ENCODE measurements at places on chromosomes 5 and 9.

DNA sequence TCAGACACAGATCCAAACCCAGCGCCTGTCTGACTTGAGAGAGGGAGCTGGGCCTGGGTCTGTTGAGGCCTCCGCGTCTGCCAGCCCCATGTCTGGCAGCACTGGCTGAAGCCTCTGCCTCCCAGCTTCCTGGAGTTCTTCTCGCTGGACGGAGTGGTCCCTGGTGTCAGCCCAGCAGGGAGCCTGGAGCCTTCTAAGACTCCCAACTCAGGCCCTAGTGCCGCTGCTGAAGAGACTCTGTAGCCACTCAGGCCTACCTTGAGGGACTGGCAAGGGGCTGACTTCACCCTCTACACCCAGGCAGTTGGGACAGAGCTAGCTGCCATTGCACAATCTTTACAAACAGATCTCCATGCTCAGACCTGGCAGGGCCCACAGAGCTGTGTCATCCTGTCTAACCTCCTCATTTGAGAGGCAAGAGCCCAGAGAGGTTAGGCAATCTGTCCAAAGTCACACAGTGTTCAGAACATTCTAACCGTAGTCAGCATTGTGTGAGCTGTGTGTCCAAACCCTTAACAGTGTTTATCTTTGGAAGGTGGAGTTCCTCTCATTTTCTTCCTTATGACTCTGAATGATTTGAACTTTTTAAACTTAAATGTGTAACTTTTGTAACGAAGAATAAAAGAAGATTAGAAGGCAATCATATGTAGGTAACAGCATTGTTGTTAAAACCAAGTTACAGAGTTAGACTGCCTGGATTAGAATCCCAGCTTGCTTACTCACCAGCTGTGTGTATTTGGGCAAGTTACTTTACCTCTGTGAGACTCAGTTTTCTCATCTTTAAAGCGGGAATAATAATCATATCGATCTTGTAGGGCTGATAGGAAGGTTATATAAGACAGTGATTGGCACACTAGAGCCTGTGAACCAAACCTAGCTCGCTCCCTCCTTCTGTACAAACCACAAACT lies 4.6 kb upstream of the DUSP1 start:
- peak; percentile 74 for DNase-seq

GRCh38 chr5:59036274-59036961 lies 453.5 kb downstream of the RAB3C start:
- DNase-seq, result peak; percentile 96

- no peak for DNase-seq
These were observed 483.7 kb downstream of the BNC2 start for GRCh38 chr9:16386827-16387077.

DNA sequence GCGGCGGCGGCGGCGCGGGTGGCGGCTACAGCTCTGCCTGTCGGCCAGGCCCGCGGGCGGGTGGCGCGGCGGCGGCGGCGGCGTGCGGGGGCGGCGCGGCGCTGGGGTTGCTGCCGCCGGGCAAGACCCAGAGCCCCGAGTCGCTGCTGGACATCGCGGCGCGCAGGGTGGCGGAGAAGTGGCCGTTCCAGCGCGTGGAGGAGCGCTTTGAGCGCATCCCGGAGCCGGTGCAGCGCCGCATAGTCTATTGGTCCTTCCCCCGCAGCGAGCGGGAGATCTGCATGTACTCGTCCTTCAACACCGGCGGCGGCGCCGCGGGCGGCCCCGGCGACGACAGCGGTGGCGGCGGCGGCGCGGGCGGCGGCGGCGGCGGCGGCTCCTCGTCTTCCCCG lies 296 bp downstream of the ZSWIM6 start:
- peak; percentile 40 for DNase-seq

GRCh38 chr5:54556141-54556540 lies 38.6 kb downstream of the SNX18 start:
- peak; percentile 21 for DNase-seq

DNA sequence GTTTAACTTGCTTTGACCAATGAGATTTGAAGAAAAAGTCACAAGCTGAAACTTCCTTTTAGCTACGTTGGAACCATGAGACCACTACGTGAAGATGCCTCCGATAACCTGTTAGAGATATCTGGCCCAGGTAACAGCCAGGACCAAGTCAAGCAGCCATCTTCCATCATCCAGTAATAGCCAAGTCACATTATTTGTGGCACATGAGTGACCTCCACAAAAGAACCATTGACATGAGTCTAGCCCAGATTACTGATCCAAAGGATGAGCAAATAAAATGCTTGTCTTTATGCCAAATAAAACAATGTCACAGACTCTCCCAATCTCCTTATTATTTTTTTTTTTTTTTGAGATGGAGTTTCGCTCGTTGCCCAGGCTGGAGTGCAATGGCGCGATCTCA lies 1.6 kb downstream of the DEPDC1B start:
- peak; percentile 27 for DNase-seq

- DNase-seq, result no peak
These were observed 53.0 kb downstream of the CMYA5 start for GRCh38 chr5:79742549-79743136.

GRCh38 chr9:99239341-99240060 lies 17.4 kb downstream of the SEC61B start:
- peak; percentile 88 for DNase-seq

- DNase-seq, result peak; percentile 12
These were observed 53.0 kb upstream of the SIMC1 start for GRCh38 chr5:176185133-176185733.

DNA sequence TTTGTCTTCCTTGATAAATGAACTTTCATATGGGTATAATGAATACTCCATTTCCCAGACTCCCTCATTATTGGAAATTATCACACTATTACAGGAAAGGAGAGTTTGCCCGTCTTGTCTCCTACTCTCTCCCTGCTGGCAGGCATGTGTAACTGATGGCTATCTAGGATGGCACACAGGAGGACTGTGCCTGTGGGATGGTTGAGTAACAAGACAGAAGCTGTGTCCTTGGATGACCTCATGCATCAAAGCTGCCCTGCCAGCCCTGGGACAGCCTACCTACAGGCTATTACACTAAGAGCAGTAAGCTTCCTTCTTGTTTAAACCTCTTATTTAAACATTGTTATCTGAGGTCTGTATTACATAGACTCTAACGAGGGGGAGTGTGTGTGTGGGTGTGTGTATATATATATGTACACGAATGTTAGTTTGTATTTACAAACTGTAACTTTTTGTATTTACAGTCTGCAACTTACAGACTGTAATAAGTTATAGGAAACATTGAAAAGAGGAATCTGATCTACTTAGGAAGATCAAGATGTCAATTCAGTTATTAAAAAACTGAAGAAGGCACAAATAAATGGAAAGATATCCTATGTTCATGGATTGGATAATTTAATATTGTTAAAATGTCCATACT lies 247.6 kb upstream of the ACO1 start:
- no peak for DNase-seq

DNA sequence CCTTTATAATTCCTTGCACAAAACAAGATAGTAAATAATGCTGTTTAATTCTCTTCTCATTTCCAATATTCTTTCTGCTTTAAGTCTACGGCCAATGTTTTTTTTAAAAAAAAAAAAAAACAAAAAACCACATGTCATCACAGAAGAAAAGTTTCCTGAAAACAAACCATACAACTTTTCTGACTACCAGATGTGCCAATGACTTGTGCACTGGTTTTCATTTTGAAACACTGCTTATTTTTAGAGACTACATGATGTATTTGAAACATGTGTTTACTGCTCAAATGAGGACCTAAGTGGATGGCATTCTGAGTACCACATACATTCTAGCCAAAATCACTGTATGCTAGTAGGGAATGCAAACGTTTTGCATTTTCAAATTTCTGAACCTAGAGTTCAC lies 167.9 kb downstream of the GLIS3 start:
- peak; percentile 42 for DNase-seq

Data from fibroblast of skin of scalp (primary cell).